ENCODE measurements at places on chromosomes 16 and 17.

DNA sequence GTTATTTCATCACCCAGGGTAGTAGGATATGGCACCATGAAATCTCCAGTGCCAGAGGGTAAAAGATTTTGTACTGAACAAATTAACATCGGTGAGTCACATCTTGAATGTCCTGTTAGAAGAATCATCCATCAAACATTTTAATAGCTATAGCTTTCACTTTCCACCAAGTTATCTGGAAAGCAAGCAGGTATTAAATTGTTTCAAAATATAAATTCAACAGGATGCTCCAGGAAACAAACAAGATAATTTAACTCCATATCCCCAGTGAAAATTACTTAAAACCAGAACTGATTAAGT is 2.4 kb downstream of the VEZF1 start:
- DNase-seq = no peak

GRCh38 chr16:89581045-89581695 is 5.6 kb downstream of the CPNE7 start:
- no peak for DNase-seq

- DNase-seq = no peak
These were observed 57.6 kb downstream of the YPEL2 start for GRCh38 chr17:59389066-59389465.

- no peak for DNase-seq
These were observed 9.3 kb upstream of the MAF start for GRCh38 chr16:79609861-79610260.

DNA sequence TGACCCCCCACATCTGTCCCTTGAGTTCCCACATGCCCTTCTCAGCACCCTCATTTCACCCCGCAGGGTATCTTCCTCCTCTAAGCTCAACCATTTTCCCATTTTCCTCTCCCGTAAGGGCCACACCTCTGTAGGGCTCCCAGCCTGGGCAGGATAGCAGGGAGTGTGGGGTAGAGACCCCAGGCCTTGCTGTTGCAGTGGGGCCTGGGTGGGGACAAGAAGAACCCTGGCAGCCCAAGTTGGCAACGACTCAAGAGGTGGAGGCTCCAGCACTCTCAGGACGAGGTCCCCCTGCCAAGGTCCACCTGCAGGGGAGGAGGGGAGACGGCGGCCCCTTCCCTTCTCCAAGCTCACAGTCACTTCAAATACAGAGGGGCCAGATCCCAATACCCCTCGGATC is 2.0 kb upstream of the TMEM92 start:
- DNase-seq = no peak

DNA sequence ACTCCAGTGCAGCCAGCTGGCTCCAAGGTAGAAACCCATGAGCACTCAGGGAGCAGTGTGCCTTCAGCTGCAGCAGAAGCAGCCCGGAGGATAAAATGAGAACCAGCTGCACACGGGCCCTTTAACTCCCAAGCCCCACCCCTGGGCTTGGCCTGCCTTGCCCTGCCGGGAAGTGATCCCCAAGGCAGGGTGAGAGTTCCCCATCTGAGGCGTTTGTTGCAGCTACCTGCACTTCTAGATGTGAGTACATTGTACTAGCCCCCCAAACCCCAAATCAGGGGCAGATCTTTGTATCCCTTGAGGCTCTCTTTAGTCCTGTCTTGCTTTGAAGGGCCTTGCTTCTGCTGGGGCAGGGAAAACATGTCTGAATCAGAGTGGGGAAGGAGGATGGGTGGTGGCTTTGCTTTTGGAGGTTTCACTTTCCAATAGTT is at the start of gene MVP:
Gene MVP, plus strand, starts transcription at position 192 of the 431 bp plus-strand sequence. CDS start 10,088 bp downstream, outside the sequence.
- DNase-seq = no peak

DNA sequence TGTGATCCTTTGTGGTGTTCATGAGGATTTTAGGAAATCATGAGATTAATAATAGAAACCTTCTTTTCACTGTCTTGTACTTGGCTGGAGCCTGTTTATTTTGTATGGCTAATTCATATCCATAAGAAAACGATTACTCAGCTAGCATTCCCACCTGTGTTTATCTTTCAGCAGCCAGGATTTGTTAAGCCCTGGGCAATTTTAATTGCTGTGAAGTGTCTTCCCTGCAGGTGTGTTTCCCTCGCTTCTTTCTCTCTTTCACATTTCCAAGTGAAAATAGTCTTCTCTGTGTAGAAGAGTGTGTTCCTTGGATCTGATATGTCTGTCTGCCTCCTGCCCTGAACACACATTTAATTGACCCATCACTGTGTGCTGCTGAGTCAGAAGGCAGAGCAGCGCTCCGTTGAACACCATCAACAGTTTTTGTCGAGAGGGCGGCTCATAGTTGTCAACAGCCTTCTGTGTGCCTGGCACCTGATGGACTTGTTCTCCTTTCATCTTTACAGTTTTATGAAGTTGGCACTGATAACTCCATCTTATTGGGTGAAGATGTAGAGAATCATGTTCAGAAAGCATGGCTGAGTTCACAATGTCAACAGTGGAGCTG is 83.2 kb downstream of the SPECC1 start:
- DNase-seq = no peak

- DNase-seq = no peak
These were observed 57.0 kb downstream of the FOXL1 start for GRCh38 chr16:86635176-86635876.

- no peak for DNase-seq
These were observed 29.6 kb upstream of the SREBF1 start for GRCh38 chr17:17866425-17866824.

DNA sequence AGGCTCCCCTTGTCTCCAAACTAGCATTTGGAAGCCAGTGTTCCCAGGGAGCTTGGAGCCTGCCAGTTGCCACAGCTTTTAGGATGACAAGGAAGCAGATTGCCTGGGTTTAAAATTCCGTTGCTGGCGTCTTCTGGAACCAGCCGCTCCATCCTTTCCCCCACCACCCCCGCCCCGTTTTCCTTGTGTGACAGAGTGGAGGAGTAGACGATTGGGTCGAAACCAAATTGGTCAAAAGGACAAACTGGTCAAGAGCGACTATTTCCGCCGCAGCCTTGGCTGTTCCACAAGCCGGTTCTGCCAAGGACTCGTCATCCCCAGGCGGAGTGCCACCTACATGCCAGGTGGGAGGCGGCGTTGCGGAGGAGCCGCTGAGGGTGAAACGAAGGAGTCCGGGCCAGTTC is 91.1 kb downstream of the RPA1 start:
- no peak for DNase-seq

DNA sequence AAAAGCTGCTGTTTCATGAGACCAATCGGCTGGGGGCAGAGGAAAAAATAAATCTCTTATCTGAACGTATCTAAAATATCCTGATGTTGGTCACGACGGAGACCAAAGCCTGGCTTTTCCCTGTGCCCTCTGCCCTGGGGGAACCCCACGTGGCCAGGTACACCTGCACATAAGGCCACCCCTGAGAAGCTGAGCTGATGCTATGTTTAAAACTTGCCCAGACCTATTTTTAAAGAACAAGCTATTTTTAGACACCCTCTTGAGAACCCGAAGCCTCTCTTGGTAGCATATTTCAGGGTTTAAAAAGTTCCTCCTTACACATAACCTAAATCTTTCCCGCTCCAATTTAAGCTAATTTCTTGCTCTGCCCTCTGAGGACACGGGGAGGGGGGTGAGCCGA is 210.4 kb downstream of the GSG1L start:
- DNase-seq = no peak

DNA sequence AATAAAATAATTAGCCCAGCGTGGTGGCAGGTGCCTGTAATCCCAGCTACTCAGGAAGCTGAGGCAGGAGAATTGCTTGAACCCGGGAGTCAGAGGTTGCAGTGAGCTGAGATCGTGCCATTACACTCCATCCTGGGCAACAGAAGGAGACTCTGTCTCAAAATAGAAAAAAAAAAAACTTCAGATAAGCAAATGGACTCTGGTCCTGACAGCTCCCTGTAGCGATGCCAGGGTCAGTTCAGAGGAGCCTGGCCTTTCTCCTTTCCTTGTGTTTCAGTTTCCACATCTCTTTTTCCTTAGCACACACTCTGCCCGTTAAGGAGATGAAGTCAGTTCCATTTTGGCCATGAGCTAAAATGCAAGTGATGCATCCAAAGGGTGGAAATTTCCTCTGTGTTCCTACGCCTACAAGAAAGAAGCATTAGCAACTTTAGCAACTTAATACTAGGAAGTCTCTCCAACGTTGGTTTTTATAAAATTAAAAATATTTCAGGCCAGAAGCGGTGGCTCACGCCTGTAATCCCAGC is 11.6 kb upstream of the GRB2 start:
- no peak for DNase-seq

DNA sequence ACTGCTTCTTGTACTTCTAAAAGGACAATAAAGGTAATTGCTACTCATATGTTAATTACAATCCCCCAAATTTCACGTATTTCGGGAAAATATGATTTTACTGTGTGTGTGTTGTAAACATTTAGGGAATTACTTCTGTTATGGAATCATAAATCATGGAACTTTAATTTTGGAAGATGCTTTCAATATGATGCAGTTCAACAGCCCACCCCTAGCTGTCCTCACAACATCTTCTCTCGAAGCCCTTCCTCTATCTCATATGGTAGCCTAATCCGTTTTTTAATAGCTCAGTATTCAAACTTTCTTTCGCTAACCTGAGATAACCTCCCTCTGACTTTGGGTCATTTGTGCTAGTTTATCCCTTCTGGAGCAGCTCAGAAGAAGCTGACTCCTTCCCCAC is 78.4 kb downstream of the ANKFN1 start:
- no peak for DNase-seq

GRCh38 chr16:56121156-56121500 is 70.2 kb upstream of the GNAO1 start:
- DNase-seq = no peak

DNA sequence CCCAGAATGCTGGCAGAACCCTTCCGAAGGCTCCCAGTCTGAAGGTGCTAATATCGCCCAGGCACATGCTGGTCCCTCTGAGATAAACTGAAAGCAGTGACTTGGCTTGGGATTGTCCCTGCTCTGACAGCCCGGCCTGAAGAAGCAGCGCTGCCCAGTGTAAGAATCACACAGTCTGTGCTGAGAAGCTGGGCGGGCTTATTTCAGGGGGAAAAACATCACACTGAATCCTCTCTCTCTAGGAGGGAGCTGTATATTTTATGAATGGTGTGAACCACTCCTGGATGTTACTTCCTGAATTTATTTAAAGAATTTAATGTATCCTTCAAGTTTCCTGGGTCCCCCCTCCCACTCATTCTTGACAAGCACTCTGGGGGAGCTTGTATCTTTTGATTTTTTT is 36.3 kb downstream of the GAS7 start:
- no peak for DNase-seq

DNA sequence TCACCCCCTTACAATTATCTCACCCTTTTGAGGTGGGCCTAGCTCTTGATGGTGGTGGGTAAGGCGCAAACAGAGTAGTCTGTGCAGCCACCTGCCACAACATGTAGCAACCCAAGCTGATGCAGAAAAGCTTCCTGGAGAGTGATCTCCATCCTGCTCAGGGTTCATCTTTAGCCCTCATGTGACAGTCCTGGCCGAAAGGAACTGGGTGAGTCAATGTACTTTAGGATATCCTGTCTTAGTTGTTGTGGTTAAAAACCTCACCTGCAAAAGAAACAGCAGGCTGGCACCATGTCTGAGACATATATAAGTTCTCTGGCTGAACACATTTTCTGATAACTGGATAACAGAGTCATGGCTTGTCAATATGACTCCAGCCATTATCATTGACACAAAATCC is 183.5 kb upstream of the CPHXL start:
- DNase-seq = no peak

GRCh38 chr16:57091975-57092785 is at the start of gene CPNE2:
TSS of gene CPNE2 (plus strand) at chr16:57092583. CDS start at chr16:57110743, 18,160 bp downstream.
- no peak for DNase-seq

- DNase-seq = no peak
These were observed 10.3 kb upstream of the AKAP10 start for GRCh38 chr17:19987897-19988296.

DNA sequence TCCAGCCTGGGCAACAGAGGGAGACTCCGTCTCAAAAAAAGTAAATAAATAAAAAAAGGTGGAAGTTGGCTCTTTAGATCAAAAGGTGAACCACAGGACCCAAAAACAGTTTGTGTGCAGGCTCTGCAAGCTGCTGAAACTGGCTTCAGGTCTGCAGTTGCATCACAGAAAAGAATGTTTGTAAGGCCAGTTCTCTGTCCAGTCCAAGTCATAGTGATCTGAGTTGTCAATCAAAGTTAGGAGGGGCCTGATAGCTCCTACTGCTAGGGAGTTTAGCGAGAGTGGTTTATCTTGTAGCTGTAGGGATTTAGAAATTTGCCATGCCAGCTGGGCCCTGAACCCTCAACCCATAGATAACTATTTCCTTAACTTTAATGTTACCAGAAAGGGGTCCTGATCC is 101.2 kb upstream of the CACNG5 start:
- no peak for DNase-seq

DNA sequence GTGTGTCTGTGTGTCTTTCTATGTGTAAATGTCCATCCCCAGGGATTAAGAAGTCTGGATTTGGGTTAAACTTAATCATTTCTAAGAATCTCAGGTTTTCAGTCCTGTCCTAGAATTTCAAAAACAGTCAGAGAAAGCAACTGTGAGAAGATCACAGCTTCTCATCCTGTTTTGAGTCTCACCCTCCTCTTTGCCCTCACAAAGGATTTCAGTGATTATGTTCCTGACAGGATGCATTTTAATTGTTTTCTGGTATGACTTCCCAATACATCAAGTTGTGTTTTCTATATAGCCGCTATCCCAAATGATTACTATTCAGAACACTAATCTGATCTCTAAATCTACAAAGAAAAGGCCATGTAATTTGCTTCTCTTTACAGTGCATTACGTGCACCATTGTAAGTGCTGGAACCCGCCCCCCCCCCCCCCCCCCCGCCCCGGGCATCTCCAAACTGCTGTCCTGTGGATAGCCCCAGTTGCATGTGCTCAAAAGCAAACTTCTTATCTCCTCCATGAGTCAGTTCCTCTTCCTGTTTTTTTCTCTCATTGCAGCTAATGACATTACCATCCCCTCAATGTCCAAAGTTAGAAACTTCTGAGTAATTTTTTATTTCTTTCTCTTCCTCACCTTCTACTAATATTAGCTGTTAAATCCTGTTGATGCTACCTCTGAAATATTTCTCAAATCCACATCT is 73.9 kb downstream of the CDH13 start:
- no peak for DNase-seq

- no peak for DNase-seq
These were observed 9.1 kb downstream of the FLCN start for GRCh38 chr17:17227608-17228520.

- peak; percentile 52 for DNase-seq
These were observed 13.2 kb upstream of the SLC12A3 start for GRCh38 chr16:56851671-56852400.

GRCh38 chr17:79223471-79223870 is 148.8 kb downstream of the ENGASE start:
- DNase-seq = no peak

GRCh38 chr17:16961792-16962191 is 10.1 kb downstream of the TNFRSF13B start:
- no peak for DNase-seq

GRCh38 chr16:4862639-4863038 is 15.4 kb downstream of the UBN1 start:
- DNase-seq = no peak

Data from iPS DF 19.7 (cell line).